ENCODE measurements at places on chromosomes 3 and 15.
A peak's percentile ranks its signal among the peaks of the same experiment; 100 is the strongest.

DNA sequence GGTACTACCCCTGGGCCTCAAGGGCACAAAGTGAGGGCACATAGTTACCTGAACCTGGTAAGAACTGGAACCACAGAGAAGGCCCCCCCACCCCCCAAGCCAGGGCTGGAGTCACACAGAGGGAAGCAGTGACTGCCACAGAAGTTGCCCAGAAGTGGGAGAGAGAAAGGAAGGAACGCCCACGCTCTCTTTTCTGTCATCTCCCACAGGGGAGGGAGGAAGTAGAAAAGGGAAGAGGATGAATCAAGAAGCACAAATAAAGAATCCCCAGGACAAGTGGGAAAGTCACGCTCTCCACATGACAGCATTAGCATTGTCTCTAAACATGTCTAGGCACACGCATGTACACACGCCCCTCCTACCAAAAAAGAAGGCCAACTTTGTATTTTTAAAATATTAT, 114.7 kb upstream of the FRMD4B start:
- DNase-seq, result no peak

DNA sequence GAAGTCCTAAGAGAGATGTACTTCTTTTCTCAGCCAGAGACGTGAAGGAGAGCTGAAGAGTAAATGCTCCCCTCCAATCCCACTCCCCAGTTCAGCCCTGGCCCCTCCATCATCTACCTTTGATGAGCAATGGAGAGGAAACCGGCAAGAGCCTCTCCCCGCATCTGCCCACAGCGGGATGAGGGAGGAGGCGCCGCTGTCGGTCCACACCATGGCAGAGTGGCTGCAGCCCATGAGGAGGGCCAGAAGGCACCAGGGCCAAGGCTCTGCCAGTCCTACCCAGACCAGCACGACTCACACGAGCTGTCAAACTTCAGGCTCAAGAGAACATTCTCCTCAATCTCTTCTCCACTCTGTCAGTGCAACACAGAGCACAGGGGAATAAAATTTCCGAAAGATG, 129.8 kb downstream of the OSBPL10 start:
- no peak for DNase-seq

DNA sequence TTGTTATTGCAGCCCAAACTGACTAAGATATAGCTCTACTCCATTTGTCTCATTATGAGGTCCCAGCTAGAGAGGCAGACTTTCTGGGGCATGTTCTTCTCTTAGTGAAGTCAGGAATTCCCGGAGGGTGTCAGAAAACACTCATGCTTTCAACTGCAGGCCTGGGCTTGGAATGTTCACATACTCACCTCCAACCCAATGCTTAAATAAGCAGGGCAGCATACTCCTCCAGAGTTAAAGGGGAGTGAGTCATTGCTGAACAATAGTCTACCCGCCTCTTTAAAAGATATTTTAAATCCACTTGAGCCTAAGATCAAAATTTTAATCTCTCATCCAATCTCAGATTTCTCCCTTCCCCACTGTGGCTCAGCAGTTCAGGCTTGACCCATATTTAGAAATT, 167.8 kb upstream of the DPH6 start:
- peak; percentile 52 for DNase-seq

DNA sequence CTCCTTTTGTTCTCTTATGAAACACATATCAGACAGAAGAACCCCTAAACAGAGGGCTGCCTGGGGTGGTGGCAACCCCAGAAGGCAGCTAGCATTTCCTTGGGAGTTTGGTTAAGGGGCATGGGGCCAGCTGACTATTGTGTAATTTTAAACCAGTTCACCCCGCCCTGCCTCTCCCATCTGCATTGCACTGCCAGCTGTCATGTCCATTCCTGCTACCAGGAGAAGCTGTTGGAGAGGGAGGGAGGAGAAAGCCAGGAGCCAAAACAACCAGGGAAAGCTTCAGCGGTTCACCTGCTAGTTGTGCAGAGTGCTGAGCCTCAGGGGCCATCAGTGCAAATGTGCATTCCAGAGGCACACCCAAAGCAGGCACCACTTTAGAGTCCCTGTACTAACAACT, 47.6 kb upstream of the ATP1B3 start:
- no peak for DNase-seq

DNA sequence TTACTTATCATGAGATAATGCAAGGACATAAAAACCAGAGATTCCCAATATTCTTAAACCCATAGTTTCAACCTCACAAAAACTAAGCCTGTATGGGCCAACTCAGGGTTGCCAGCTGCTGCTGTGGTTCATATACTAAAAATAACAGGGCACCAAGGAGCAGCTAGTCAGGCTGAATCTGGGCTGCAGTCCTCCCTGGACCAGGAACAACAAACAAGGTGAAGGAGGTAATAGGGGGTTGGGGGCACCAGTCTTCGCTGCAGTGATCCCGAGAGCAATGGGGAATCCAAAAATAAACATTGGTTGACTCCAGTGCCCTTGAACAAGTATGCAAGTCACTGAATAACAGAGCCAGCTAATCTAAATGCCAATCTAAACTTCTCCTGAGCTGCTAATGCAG, 108.9 kb downstream of the MECOM start:
- no peak for DNase-seq

DNA sequence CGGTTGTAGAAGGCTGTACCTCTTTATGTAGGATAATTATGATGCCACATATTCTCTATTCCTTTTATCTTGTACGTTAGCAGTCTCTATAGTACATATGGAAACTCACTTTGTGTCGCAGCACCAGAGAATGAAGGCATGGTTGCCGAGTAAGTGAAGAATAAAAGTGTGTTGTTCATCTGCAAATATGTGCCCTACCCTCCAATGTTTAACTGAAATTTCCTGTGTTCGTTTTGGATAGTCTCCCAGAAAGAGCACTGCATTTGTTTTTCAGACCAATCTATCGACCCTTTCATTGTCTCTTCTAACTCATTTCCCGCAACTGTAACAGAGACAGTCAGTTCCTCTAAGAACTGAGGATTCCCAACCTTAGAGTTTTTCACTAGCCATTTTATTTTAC, 592.8 kb downstream of the TUSC7 start:
- no peak for DNase-seq

- DNase-seq, result no peak
Observed at GRCh38 chr3:45544024-45544716, 50.4 kb upstream of the LIMD1 start.

Data from kidney epithelial cell (primary cell).